G401 (cell line): ENCODE measurements at places on chromosomes 7 and 10. TPM values are rescaled to one million over a fixed set of nuclear protein-coding genes. Genes with fewer than 3 reads are reported as not detected.

- peak; percentile 35 for DNase-seq
Observed at GRCh38 chr7:92916770-92917224, 80.4 kb upstream of the CDK6 start.

DNA sequence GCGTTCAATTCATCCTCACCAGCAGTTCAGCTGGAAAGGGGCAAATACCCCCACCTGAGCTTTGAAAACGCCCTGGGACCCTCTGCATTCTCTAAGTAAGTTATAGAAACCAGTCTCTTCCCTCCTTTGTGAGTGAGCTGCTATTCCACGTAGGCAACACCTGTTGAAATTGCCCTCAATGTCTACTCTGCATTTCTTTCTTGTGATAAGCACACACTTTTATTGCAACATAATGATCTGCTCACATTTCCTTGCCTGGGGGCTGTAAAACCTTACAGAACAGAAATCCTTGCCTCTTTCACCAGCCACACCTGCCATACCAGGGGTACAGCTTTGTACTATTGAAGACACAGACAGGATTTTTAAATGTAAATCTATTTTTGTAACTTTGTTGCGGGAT is 155.8 kb upstream of the LANCL2 start:
- no peak for DNase-seq

GRCh38 chr10:33509231-33509831 is 174.9 kb upstream of the NRP1 start:
- no peak for DNase-seq

GRCh38 chr10:122285506-122286444 is 14.7 kb downstream of the BTBD16 start:
- DNase-seq, result no peak

The CAV2 gene
- total RNA-seq, result not detected in 2 replicates

The EN2 gene
- total RNA-seq, result not detected in 2 replicates

DNA sequence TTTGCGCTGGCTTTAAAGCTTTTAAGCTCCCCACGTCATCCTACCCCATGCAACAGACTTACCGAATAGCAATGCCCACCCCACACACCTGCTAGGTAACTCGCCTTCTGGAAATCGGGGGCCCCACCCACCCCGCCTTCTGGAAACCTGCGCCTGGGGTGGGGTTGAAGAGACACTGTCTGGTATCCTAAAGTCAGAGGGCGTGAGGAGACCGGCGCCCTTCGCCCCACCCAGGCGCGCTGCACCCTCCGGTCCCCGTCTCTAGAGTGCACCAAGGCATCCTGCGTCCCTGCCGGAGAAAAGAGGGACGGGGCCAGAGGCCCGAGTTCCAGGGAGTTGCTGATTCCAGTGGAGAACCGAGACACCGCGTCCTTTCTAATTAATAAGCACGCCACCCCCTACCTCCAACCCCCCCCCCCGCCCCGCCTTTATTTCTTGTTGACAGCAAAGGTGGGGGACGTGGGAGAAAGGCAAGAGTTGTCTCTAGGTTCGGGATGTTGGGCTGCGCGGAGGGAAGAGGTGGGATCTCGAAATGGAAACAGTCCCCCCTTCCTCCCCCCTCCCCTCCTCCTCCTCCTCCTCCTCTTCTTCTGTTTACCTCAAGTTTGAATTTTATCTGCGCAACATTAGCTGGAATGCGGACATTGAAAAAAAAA is 220.9 kb upstream of the MKLN1 start:
- DNase-seq, result peak; percentile 69

The CDH23 gene
- total RNA-seq, result 2.8 and 5.9 TPM in 2 replicates

DNA sequence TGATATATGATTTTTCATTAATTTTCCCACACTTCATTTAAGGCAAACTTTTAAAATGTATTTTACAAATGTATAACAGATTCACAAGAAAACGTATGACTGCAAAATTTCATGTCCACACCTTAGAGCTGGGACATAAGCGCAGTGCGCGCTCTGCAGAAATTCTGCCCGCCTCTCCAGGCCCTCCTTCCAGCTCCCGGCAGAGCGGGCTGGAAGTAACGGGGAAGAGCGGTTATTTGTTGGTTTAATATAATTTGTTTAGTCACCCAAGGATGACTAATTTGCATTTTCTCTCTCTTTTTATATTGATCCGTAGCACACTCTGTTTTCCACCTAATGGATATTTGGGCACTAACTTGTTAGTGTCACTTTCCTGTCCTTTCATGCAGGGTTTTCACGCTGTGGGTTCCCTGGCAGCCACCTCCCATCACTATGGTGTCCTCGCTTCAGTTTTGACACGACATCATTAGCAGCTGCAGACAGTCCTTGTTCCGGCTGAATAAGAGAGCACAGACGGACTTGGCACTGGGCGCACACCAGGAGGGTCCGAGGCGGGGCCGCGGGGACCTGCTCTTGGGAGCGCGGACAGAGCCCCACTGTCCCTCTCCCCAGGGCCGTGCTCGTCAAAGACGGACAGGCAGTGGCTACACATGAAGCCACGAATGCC is 129.2 kb upstream of the SEC61G start:
- DNase-seq, result peak; percentile 25

- peak; percentile 71 for DNase-seq
Observed at GRCh38 chr10:89207181-89207800, at the start of gene CH25H. Gene CH25H (minus strand): TSS chr10:89207317. CDS start chr10:89207292, 25 bp downstream.
